ENCODE measurements at places on chromosomes 3 and 15.

GRCh38 chr15:64507293-64507802 is 47.0 kb downstream of the ZNF609 start:
- DNase-seq = peak; percentile 37

- no peak for DNase-seq
Observed at GRCh38 chr15:91284758-91285466, 184.9 kb downstream of the SV2B start.

DNA sequence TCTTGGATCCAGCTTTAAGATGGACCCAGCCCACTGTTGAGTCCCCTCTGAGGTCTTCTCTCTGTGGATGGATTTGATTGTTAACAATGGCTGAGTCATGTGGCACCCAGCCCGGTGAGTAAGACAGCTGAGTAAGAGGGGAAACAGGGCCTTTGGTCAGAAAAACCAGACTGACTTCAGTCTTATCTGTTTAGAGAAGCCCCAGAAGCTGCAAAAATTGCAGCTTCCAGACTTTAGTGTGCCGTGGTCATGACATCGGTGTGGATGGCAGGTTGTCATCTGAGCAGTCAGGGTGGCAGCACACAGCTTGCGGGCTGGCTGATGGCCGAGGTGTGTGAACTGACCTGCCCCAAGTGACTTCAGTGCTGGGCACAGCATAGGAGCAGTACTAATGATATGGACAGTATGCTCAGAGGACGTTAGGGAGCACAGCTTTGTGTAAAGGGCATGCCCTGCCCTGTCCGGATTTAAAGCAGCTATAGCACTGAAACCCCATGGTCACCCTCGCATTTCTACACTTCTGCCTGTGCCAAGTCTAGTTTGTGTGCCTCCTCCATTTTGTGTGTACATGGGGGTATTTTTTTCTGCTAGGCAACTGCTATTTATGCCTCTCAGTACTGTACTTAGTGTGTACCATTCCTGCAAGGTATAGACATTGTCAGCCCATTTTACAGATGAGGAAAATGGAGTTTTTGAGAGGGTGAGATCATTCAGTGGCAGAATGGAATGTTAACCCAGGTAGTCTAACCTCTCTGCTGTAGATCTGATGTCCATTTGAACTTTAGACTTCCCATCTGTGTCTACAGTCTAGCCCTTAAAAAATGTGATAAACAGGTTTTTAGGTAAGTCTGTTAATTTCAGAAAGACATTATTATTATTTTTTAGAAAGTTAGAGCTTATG is 44.4 kb downstream of the FLNB start:
- DNase-seq = peak; percentile 51

DNA sequence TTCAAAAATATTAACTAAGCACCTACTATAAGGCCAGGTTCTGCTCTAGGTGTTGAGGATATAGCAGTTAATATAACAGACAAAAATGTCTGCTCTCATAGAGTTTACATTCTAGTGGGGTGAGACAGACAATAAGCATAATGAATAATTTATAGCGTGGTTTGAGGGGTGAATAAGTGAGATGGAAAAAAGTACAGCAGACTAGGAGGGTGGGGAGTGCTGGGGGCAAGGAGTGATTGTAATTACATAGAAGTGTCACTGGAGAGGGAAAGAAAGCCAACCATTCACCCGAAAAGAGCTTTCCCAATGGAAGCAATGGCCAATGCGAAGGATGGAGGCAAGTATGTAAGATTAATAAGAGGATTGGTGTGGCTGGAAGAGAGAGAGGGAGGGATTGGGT is 552.9 kb upstream of the KCNMB2 start:
- DNase-seq = no peak

DNA sequence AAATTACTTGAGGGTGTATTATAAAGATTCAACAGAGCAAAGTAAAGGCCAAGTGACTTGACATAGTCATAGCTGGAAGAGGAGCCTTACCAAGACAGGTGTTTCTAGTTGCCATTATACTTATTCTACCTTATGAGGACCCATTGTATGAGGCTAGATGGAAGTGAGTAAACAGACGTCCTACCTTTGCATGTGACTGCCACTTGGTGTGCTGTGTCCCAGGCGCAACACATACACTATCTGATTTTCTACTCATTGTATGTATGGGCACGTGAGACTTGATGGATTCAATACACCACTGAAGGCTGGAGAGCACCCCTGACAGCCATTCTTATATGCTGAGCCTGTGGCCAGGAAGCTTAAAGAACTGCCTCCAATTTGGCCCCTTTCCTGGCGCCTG is 40.5 kb downstream of the BOC start:
- no peak for DNase-seq

- DNase-seq = no peak
Observed at GRCh38 chr3:159662549-159662948, 326.1 kb upstream of the IL12A start.

- DNase-seq = no peak
Observed at GRCh38 chr15:29043736-29044502, 158.1 kb downstream of the APBA2 start.

DNA sequence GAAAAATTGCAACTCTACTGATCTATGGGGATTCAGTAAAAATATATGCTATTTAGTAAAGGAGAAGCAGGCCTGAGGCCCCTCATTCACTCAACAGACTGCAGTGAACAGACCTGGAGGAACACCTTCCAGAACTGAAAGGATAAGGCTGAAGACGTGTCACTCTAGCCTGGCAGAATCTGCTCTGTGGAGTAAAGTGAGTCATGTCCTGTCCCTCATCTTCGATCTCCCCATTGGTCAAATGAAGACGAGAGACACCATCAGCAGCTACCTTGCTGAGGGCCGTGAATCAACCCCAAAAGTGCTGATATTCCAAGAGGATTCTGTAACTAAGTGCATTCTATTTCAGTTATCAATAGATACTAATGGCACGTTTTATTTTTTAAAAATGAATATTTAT is 359.7 kb downstream of the FGF12 start:
- no peak for DNase-seq

GRCh38 chr3:99176169-99176964 is 274.9 kb upstream of the DCBLD2 start:
- no peak for DNase-seq

GRCh38 chr15:30670056-30670455 is 44.1 kb downstream of the ARHGAP11B start:
- no peak for DNase-seq

GRCh38 chr15:101023501-101024072 is 104.4 kb downstream of the LRRK1 start:
- DNase-seq = no peak

DNA sequence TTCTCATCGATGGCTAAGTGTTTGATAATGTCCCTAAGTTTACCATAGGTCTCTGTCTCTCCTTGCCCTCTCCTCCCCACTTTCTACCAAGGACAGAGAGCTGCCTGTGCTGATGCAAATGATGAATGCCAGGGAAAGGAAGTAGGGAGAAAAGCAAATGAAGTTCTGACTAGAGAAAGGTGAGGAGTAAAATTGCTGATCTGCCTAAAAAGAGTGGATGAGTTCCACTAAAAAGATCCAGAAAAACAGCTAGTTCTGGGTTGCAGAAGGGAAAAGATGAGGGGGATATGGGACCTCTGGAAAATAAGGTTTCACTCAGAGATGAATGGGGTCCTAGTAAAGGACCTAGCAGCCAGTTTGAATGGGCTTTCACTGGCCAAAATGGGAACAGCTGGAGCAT is 13.8 kb downstream of the MYZAP start:
- DNase-seq = no peak

- no peak for DNase-seq
Observed at GRCh38 chr3:153242896-153243295, 80.9 kb downstream of the RAP2B start.

- no peak for DNase-seq
Observed at GRCh38 chr3:126780666-126781065, 76.6 kb downstream of the CHCHD6 start.

DNA sequence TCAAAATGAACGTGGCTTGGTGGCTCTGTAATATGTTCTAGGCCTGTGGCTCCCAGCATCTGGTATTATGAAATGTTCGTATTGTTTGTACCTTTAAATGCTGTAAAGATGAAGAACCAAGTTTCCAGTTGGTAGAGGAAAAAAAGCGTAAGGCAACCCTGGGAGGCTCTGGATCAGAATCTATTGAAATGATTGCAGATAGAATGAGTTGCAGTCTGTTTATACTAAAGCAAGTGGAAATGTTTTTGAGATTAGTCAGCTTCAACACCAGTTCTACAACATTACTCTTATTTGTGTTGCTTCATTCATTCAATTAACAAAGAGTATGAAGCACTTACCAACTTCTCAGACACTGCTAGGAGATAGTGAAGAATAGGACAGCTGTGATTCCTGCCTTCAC is 5.3 kb downstream of the ARL6IP5 start:
- peak; percentile 1 for DNase-seq

- no peak for DNase-seq
Observed at GRCh38 chr3:126050626-126051025, 33.3 kb downstream of the SLC41A3 start.

DNA sequence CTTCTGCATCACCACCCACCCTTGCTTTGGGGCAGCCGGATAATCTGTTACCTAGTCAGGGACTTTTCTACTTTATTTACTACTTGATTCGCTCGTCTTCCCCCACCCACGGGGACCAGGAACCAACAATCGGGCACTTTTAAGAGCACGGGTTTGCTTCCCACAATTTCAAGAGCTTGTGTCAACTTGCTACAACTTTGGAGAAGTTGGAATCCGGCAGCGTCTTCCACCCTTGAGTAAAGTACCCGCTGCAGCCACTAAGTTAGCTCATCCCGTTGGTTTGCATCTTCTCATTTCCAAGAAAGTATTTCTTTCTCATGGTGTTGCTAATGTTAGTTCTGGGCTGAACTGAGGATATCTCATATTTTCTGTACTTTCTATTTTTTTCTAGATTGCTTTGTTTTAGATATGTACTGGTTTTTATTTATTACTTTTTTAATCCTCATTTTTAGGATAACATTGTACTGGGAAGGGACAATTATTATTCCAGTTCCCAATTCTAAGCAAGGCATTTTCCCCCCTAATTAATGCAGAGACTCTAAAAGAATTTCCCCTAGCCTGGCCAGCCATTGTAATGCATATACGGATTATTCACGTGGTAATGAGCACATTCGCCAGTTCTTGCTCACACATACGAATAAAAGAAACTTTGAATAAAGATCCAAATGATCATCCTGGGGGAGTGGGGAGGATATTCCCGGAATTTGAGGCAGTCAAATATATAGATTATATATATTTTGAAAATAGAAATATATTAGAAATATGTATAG is 4.0 kb downstream of the SOX2 start:
- peak; percentile 76 for DNase-seq

DNA sequence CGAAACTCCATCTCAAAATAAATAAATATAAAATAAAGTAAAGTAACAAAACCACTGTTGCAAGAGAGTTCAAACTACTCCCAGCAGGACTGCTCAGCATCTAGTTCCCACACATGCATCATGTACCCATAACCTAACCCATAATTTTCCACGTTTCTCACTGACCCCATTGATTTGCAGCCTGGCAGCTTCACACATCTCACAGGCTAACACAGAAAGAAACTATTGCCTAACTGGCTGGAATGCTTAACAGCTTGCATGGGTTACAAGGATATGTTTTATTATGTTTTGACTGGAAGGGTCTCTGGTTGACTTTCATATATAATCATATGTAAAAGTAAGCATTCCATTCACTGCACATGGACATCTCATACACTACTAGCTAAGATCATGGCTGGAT is 55.6 kb upstream of the TBC1D23 start:
- no peak for DNase-seq

DNA sequence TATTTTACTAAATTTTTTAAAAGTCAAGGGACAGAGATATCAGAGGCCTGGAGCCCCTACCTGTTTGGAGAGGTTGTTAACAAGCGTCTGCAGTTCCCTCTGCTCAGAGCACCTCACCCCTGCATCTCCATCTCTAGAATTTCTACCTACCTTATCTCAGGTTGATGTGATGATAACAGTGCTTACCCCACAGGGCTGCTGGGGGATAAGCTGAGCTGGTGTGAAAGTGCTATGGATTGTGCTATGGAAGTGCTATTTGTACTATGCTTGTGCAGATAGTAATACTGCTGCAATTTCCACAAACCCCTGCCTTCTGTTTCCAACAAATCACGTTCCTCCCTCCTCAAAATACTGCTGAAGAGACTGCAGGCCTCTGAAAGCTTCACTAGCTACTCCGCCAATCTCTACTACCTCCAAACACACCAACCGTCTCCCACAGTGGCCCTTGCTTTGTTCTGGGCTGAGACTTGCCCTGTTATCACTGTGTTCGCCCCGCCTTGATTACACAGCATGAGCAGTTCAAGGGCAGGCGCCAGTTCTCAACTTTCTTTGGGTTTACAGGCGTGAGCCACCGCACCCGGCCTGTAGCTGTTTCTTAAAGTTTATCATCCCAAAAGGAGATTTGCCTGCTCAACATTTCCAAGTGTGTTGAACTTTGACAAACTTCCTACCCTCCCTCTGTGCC is 28.4 kb upstream of the PARL start:
- DNase-seq = no peak

DNA sequence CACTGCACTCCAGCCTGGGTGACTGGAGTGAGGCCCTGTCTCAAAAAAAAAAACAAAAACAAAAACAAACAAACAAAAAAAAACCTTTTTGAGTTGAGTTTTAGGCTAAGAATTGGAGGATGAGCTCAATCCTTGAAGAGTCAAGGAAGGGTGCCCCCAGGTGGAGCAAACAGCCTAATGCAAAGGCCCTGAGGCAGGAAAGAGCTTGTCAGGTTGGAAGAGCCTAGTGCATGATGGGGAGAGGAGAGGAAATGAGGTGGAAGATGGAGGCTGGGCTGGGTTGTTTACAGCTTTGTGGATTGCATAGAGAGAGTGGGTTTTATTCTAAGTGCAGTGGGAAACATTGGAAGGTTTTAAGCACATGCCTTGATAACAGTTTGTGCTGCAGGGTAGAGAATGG is 2.1 kb upstream of the SNX22 start:
- peak; percentile 54 for DNase-seq

DNA sequence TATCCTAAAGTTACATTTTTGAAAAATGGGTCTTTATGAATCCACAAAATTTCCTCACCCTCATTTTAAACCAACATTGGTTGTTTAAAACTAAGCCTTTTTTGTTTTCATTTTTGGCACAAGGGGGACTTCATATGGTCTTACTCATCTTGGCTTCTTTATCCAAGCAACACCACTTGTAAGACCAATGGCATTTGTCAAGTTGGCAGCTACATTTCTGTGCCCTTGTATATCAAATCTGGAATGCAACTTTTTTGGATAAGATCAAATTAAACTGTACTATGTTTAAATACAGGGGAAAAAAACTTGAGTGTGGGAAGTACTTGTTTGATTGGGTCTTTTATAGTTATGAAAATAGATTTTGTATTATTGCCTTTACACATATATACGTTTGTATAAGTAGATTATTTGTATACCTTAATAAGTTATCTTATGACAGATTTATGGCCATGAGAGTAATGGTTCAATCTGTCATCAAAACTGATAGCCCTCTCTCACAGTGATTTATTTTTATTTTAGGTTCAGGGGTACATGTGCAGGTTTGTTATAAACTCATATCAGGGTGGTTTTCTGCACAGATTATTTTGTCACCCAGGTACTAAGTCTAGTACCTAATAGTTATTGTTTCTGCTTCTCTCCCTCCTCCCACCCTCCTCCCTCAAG is 43.4 kb downstream of the GPR160 start:
- DNase-seq = no peak

All from A673 (cell line).